ENCODE measurements at places on chromosomes 2 and 18. TPM values are rescaled to one million over a fixed set of nuclear protein-coding genes. Genes with fewer than 3 reads are reported as not detected.
A peak's percentile ranks its signal among the peaks of the same experiment; 100 is the strongest.

The TP53I3 gene
- total RNA-seq, result 19.5 TPM

The TDRD15 gene
- total RNA-seq, result 0.75 TPM

The ALLC gene
- total RNA-seq, result 0.14 TPM

The ZSCAN30 gene
- total RNA-seq, result 6.2 TPM

The FLACC1 gene
- total RNA-seq, result 7.1 TPM

The FOXI3 gene
- total RNA-seq, result not detected

DNA sequence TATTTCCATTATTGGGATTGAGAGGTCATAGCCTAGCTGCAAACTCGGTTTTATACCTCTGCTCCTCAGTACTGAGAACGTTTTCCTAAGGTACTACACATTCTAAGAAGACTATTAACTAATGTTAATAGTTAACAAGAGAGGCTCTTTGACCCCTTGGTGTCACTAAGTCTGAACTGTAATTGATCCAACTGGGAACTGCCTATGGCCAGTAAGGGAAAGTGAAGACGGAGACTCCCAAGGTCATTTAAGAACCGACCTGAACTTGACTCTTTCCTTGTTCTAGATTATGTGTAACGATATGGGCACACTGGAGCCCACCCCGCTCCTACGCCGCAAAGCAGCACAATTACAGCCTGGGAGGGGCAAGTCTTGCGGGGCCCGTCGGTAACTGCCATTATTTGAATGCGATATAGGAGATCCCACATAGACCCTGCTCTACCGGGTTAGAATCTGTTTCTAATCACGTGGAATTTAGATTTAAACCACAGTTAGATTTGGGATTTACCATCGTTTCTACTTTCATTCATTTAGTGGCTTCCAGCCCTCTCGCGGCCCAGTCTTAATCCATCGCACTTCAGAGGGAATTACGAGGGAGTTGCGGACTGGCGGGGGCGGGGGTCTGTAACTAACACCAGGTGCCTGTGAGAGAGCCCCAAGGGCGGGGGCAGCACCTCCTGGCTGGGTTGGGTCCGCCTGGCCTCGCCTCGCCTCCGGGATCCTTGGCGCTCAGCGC, 84.1 kb upstream of the EPB41L3 start:
- H3K4me3 ChIP-seq, result peak overlapping the region; percentile 81
- no peak for DNase-seq
- no peaks in the 10 kb centered on the region for H3K36me3 ChIP-seq
- H3K27ac ChIP-seq, result no peak overlapping the region
- H3K4me1 ChIP-seq, result peaks cover 6% of the 10 kb centered on the region
- peaks cover 11% of the 10 kb centered on the region for H3K27me3 ChIP-seq

- H3K4me1 ChIP-seq, result peaks cover under 1% of the 10 kb centered on the region
- no peak overlapping the region for H3K27ac ChIP-seq
- no peak for DNase-seq
- no peaks in the 10 kb centered on the region for H3K36me3 ChIP-seq
- H3K27me3 ChIP-seq, result no peaks in the 10 kb centered on the region
Observed at GRCh38 chr2:15933184-15933845, 7.0 kb upstream of the MYCN start.

DNA sequence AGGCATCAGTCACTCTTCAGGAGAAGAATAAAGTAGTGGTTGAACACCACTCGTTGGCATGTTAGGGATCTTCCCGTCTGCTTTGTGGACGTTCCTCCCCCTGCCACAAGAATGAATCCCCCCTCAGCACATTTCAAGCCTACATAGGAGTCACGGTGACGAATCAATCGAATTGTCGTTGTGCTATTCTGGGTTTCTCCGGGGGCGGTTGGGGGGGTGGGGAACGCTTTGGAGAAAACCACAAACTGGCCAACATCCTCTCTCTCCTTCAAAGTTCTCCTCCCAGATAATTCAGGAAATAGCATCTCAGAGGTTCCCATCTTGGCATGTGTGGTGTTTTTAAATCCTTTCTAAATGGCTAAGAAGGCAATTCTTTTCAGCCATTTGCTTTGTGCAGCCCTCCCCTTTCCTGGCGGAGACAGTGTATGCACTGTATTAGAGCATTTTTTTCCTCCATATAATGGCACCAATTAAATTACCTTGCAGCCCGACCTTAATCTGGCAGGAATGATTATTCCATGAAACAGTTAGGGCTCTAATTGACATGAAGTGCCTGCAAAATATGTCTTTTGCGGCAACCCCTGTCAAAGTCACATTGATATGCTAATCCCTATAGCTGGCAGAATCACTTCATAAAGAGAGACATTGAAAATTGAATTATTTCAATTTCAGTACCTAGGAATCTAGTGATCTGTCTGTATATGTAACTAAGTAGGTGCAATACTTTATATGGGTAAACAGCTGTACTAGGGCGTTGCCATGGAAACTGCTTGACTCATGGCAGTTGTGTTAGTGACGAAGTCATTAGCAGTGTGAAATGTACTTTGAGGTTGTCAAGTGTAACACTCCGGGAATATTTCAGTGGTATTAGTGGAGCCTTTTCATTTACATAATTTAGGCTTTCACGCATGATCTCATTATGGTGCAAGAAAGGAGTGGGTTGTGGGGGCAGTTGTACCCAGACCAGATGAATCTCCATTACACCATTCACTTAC, 323.4 kb upstream of the SLC14A2 start:
- no peak for DNase-seq
- H3K4me1 ChIP-seq, result peaks cover 3% of the 10 kb centered on the region
- H3K27me3 ChIP-seq, result no peaks in the 10 kb centered on the region
- no peaks in the 10 kb centered on the region for H3K36me3 ChIP-seq
- H3K27ac ChIP-seq, result no peak overlapping the region

- DNase-seq, result no peak
- H3K36me3 ChIP-seq, result no peaks in the 10 kb centered on the region
- H3K27me3 ChIP-seq, result no peaks in the 10 kb centered on the region
- no peak overlapping the region for H3K27ac ChIP-seq
- no peaks in the 10 kb centered on the region for H3K4me1 ChIP-seq
Observed at GRCh38 chr2:8049851-8050571, 631.8 kb upstream of the ID2 start.

GRCh38 chr2:201404699-201405280, 46.5 kb downstream of the TRAK2 start:
- no peak overlapping the region for H3K4me3 ChIP-seq
- H3K27me3 ChIP-seq, result no peaks in the 10 kb centered on the region
- H3K36me3 ChIP-seq, result no peaks in the 10 kb centered on the region
- DNase-seq, result no peak
- H3K27ac ChIP-seq, result peak overlapping the region; percentile 37
- peaks cover 5% of the 10 kb centered on the region for H3K4me1 ChIP-seq

GRCh38 chr2:219125886-219126270, 34.7 kb downstream of the NHEJ1 start:
- H3K4me3 ChIP-seq, result no peak overlapping the region
- peaks cover 49% of the 10 kb centered on the region for H3K4me1 ChIP-seq
- H3K27me3 ChIP-seq, result no peaks in the 10 kb centered on the region
- no peak for DNase-seq
- H3K36me3 ChIP-seq, result no peaks in the 10 kb centered on the region
- H3K27ac ChIP-seq, result peak overlapping the region; percentile 81

- DNase-seq, result no peak
- no peaks in the 10 kb centered on the region for H3K36me3 ChIP-seq
- H3K27ac ChIP-seq, result peak overlapping the region; percentile 23
Observed at GRCh38 chr2:177394594-177394973, 2.0 kb downstream of the AGPS start.

DNA sequence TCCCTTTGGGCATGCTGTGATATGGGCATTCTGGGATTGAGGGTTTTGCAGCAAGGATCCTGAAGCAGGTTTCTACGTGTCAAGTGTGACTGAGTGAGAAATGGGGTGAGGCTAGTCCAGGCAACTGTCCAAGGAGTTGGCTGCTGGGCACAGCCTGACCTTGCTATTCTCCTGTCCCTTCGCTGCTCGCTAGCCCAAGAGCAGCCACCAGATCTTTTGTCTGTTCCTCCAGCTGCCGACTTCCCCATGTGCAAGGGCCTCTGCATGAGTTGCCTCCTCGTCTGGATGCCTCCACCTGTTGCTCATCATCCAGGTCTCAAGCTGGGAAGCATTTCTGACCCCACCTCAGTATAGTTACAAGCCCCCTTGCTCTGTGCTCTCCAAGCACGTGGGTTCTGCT, 71.1 kb downstream of the DYSF start:
- H3K4me1 ChIP-seq, result no peaks in the 10 kb centered on the region
- DNase-seq, result no peak
- peaks cover 18% of the 10 kb centered on the region for H3K36me3 ChIP-seq
- H3K4me3 ChIP-seq, result no peak overlapping the region
- H3K27ac ChIP-seq, result no peak overlapping the region

GRCh38 chr2:84716564-84716963, 164.3 kb downstream of the TRABD2A start:
- H3K36me3 ChIP-seq, result no peaks in the 10 kb centered on the region
- DNase-seq, result no peak
- no peaks in the 10 kb centered on the region for H3K4me1 ChIP-seq
- no peak overlapping the region for H3K4me3 ChIP-seq

- no peaks in the 10 kb centered on the region for H3K27me3 ChIP-seq
- no peak for DNase-seq
- H3K36me3 ChIP-seq, result no peaks in the 10 kb centered on the region
Observed at GRCh38 chr2:182792441-182792840, 74.0 kb downstream of the FRZB start.

DNA sequence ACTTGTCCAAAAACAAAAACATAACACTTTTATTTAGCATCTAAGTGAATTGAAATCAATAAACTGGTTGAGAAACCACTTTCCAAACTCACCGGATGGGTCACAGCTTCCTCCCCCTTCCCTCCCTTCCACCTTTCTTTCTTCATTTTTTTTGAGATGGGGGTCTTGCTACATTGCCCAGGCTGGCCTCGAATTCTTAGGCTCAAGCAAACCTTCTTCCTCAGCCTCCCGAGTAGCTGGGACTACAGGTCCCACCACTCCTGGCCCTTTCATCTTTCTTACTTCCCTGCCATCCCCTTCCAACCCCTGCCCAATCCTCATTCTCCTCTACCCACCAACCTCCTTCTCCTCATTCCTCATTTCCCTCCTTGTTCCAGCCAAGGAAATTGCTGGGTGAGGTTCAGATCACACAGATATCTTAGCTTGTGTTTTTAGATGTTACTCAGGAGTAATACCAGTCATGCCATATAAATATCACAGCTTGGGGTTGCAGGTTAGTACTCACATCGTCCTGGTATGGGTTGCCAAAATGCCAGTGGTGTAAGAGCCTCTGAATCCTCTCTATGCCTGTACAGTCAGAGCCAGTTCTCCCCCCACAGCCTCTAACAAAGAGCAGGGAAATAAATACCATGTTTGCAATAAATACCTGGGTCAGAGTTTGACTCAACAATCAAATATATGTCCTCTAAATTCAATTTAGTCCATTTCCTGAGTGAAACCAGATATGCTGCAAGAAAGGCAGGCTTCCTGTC, 132.7 kb upstream of the NDUFV2 start:
- no peaks in the 10 kb centered on the region for H3K27me3 ChIP-seq
- no peaks in the 10 kb centered on the region for H3K4me1 ChIP-seq
- no peak for DNase-seq
- no peak overlapping the region for H3K4me3 ChIP-seq

- no peak overlapping the region for H3K4me3 ChIP-seq
- no peaks in the 10 kb centered on the region for H3K36me3 ChIP-seq
- DNase-seq, result no peak
- no peaks in the 10 kb centered on the region for H3K4me1 ChIP-seq
Observed at GRCh38 chr2:177636672-177637071, 244.1 kb downstream of the AGPS start.

DNA sequence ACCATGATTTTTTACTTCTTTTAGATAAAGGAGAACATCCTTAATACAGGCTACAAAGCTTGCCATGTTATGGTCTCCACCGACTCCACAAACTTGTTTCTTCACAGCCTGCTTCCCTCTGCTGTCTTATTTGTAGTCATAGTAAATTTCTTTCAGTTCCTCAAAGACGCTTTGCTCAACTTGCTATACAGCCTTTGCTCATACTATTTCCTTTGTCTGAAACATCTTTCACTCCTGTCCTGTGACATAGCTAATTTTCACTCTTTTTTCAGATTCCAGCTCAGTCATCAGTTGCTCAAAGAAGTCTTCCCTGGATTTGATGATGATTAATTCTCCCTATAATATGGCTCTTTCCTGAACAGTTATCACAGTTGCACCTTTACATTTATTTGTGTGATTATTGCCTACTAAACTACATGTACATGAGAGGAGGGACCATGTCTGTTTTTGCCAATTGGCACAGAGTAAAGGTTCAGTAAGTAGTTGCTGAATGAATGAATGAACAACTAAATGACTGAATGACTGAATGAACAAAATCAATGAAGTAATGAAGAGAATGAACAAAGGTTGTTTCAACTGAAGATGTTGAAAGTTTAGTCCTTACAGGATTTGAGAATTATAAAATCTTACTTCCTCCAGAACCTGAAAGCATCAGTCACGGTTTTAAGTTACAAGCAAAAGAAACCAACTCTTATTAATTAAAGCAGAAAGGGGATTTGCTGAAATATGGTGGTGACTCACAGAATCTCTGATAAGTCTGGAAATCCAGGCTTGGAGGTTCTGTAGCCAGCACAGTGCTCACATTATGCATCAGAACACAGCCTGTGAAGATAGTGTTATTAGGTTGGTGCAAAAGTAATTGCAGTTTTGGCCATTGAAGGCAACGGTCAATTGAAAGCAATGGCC, 186.4 kb upstream of the FAM98A start:
- no peaks in the 10 kb centered on the region for H3K4me1 ChIP-seq
- H3K27ac ChIP-seq, result no peak overlapping the region
- DNase-seq, result no peak
- H3K4me3 ChIP-seq, result no peak overlapping the region
- H3K27me3 ChIP-seq, result no peaks in the 10 kb centered on the region

DNA sequence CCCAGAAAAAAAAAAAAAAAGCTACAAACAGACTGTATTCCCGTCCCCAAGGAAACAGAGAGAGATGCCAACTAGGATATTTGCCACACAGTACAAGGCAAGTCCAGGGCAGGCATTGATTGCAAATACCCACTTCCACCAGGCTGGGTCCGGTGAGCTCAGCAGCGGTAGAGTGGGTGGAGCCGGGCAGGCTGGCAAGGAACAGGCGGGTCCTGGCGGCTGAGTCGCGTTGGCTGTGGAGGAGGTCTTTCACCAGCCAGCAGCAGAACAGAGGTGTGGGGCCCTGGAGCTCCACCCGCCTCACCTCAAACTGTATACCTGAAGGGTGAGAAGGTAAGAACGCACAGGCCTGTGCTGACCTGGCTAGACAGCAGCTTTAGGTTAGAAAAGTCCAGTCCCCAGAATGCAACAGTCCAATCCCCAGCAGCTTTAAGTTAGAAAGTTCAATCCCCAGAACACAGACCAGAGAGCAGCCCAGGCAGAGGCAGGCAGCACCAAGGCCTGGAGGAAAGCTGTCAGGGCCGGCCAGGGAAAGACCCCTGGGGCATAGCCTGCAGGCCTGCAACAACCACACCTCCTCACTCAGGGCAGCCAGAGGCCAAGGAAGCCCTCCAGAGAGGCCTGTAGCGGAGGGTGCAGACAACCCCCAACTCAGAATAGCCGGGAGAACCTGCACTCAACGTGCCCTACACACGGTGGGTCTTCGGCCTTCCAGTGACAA, 21.9 kb upstream of the MTERF4 start:
- no peaks in the 10 kb centered on the region for H3K36me3 ChIP-seq
- no peaks in the 10 kb centered on the region for H3K27me3 ChIP-seq
- no peak overlapping the region for H3K4me3 ChIP-seq
- no peak for DNase-seq
- H3K4me1 ChIP-seq, result no peaks in the 10 kb centered on the region

Measured in liver (tissue), 10 donors.